ENCODE measurements at places on chromosomes 5 and 9.

DNA sequence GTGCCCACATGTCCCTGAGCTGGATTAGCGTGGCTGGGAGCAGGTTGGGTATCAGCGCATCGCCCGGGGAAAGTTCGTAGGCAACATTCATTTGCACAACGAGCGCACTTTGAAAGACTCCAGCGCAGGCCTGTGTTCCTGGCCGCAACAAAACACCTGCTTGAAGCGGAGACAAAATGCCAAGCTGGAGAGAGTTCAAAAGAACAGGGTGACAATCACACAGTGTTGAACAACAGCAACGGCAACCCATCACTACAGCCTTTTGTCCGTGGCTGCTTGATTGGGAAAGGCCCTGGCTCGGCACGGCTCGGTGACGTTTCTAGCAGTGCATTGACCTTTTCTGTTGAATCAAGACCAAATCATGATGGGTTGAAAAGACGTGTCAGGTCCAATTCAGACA is 336.3 kb downstream of the IRX1 start:
- DNase-seq, result no peak

DNA sequence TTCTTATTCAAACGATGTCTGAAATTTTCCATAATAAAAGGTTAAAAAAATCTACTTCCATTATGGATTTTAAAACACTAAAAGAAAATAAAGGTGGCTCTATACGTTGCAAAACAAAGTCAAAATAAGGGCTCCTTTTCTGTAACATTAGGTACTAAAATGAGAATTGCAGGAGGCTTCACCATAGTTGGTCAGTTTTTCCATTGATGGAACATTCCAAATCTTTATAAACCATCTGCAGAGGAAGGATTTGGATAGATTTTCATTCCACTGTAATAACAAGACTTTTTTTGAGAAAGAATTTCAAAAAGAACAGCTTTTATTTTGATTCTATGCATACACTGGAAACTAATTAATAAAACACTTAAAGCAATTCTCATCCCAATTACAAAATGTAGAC is 145.6 kb downstream of the LURAP1L start:
- DNase-seq, result no peak

DNA sequence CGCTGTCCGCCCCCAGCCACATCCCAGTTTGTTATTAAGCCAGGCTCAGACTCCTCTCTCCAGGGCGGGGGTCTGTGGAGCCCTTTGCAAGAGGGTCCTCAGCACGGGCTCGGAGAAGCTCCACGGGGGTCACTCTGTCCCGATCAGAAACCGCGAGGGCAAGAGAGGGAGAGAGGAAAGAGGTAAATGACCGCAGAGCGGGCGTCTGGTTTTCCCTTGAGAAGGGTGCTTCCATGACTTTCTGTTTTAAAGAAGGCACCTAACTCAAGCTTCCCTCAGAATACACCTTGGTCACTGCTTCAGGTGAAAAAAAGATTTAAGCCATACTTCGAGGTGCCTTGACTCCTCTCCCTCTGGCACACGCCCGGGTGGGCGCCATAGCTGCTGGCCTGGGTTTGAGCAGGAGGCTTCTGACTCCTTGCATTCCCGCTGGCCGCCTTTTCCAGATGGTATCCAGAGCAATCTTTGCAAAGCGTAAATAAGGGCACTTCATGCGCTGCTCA is 5.8 kb upstream of the TERT start:
- no peak for DNase-seq

DNA sequence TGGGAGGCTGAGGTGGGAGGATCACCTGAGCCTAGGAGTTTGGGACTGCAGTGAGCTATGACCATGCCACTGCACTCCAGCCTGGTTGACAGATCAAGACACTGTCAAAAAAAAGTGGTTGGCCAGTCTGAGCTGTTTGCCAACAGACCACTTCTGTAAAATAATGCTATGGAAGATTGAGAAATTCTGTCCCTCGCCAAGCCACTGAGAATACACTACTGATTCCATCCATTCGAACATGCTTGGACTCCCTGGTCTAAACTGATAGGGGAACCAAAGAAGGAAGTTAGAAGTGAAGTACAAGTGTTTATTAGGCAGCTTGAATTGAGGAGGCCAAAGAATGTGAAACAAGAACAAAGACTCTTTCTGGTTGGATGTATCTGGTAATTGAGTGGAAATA is 27.2 kb downstream of the ENC1 start:
- no peak for DNase-seq

DNA sequence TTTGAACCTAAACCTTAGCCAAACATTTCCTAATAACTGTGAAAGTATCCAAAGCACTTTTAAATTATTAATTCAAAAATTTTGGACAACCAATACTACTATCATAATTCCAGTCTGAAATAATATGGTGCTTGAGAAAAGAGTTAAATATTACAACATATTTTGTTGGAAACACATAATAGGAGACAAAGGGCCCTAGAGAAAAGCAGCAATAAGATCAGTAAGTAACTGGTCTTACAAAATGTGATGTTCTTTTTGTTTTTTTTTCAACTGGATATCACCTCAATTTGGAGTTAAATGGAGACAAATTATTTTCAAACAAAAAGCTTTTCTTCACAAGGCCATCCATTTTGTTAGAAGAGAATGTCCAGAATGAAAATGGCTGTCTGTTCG is 21.1 kb downstream of the SRFBP1 start:
- DNase-seq, result no peak

GRCh38 chr5:93596310-93596675 is 13.3 kb downstream of the NR2F1 start:
- no peak for DNase-seq

DNA sequence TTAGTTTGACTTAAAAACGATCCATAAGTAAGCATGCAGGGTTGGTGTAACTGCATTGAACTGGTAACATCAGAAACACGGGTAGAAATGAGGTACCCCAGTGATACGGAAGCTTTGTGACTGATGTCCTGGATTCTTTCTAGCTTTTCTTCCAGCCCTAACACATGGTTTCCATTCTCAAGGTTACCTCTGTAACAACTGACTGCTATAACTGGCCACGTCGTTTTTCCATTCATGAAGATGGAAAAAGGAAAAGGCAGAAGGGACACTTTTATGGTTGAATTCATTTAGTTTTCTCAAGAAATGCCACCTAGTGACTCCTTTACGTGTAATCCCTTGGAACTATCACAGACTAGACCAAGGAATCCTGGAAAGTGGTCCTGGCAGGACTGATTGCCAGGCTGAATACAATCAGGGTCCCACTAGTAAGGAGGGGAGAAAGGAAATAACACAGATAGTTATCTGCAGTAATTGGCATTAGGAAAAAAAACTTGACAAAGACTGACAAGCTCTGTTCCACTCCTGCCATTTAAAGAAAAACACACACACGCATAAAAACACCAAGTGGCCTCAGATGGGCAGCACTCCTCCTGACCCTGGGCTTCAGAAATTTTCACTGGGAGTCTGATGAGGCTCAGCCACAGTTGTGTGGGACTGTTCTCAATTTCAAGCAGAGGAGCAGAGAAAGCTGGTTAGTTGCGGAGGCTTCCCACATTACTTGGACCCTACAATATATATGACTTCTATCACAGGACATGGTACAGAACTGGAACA is 77.5 kb upstream of the ZNF169 start:
- no peak for DNase-seq

- no peak for DNase-seq
Observed at GRCh38 chr5:171422902-171423663, 3.6 kb downstream of the FGF18 start.

GRCh38 chr5:172380301-172380986 is 73.9 kb downstream of the SH3PXD2B start:
- DNase-seq, result no peak
